Daoy (cell line): ENCODE measurements at places on chromosomes 5 and 9.

DNA sequence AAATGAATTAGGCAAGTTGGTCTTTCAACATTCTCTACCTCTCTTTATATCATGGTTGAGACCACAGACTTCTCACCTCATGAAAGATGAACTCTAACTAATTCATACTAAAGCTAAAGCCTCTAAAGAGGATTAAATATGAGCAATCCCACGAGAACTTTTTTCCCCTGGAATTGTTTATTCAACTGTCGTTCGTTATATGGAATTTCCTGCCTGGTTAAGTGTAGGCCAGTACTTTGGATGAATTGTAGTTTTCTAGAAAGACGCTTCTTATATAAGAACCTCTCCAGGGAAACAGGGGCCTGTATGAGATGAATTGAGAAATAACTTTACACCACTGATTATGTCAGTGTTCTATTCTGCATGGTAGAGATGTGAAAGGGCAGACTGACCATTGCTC is 42.9 kb downstream of the PDCD1LG2 start:
- DNase-seq: peak; percentile 35

- no peak for DNase-seq
Observed at GRCh38 chr9:121454972-121455371, 44.7 kb downstream of the GGTA1 start.

DNA sequence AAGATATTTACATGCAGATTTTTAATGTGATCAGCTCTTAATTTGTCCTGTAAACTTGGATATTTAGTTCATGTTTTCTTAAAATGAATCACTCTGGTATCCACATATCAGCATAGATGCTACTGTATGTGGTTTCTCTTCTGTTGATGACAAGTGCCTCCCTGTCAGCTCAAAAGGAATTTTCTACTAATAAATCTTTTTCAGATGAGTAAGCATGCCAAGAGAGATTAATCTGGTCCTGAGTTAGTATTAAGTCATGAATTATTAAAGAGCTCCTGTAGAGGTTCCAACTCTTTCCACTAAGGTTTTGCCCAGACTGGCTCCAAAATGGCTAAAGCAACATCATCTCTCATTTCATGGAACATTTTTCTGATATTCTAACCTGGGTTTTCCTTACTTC is 129.2 kb downstream of the GOLPH3 start:
- peak; percentile 26 for DNase-seq

DNA sequence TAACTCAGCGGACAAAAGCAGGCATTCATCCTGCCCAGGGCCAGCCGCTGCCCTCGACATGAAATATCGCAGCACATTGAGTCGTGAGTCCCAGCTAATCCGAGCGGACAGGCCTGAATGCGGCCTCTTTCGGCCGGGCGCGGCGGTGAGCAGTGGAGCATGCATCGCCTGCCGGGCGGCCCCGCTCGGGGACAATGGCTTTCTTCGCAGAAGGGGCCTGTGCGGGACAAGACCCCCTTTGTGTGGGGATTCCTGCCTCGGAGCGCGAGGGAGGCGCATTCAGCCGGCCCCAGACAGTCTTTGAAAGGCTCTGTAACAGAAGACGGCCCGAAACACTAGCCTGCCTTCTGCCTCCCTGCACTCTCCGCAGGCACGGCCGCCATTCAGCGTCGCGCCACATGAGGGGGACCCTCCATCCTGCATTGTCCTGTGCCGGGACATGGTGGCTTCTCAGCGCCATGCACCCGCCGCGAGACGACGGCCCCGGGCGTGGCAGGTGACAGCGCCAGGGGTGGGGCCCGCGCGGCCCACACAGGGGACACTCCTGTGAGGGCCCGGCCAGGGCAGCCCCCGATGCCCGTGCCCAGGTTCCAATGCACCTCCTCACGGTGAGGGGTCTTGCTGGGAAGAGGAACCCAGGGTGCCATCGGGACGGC is 52.0 kb downstream of the EXD3 start:
- no peak for DNase-seq

GRCh38 chr5:39238366-39239105 is 19.2 kb upstream of the FYB1 start:
- DNase-seq: no peak
